ENCODE measurements at places on chromosomes 5 and 9.

GRCh38 chr5:170303549-170303948 lies 6.0 kb upstream of the LCP2 start:
- no peak for DNase-seq

- DNase-seq = no peak
Observed at GRCh38 chr9:36543916-36544315, 28.8 kb upstream of the MELK start.

GRCh38 chr5:156155598-156155997 lies 171.4 kb upstream of the SGCD start:
- DNase-seq = no peak

DNA sequence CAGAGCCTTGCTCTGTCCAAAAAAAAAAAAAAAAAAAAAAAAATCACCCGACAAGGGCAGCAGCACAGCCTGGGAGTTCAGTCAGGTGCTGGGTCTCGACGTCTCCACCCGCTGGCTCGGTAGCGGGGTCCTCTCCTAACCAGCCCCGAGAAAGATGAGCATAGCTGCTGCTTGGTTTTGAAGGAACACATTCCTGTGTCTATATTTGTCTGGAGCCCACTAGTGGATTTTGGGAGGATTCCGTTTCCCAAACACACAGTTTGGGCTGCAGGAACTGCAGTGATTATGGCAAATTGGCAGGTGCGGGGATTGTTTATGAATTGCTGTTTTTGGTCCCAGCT lies 1.2 kb downstream of the OTULINL start:
- no peak for DNase-seq

GRCh38 chr5:174202996-174203395 lies 157.5 kb downstream of the NSG2 start:
- no peak for DNase-seq

DNA sequence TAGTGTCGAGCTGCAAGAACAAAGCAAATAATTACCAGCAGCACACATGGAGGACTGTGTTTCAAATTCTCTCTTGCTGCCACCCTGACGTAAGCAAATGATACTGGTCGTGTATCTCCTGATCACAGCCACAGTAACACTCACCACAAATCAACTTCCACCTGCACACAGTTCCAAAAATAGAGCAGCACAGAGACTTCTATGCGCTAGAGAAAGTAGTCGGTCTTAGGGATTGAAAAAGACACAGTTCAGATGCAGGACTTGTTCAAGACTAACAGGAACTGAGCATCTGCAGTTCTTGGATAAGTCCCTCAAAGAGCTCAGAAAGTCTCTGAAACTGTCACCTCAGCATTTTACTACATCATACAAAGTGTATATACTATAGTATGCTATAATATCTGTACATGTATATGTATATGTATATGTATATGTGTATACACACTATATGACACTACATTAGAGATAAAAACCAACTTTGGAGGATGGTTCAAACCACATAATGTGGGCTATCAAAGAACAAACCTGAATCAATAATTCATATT lies 279.0 kb downstream of the GLIS3 start:
- no peak for DNase-seq

GRCh38 chr5:181217111-181217802 lies 5.8 kb upstream of the TRIM41 start:
- DNase-seq = no peak

- DNase-seq = no peak
Observed at GRCh38 chr5:175079707-175080106, 355.3 kb downstream of the MSX2 start.

GRCh38 chr5:122375801-122376200 lies 63.8 kb downstream of the SNCAIP start:
- DNase-seq = no peak

DNA sequence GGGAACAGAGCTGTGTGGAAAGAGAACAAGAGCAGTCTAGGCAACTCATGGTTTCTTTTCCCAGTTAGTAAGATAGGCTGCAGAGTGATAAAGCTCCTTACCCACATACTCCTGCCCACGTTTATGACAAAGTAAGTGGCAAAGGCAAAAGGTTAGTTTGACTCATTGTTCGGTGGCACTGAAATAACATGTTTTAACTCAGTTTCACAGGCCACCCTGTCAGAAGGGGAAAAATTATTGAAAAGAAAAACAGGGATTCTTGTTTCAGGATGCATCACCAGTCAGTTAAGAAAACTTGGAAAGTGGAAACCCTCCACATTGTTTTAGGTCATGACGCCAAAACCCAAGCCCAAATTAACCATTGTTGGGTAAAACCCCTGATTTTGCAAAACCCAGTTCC lies 22.3 kb upstream of the DAB2 start:
- no peak for DNase-seq

DNA sequence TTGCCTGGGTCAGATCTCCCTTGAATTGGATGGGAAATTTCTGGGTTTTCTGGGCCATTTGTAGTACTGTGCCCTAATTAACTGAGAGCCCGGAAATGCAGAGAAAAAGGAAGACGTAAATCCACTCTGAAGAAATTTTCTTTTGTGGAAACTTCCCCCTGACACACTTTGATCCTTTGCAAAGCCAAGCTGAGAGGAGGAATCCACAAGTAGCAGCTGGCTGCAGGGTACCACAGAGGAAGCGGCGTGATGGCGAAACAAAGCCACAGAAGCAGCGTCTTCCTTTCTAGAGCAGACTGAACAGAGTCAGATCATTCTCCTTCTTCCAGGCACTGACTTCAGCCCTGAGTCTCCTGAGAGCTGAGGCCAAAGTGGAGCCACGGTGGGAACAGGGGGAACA lies 47.1 kb upstream of the ZNF354A start:
- DNase-seq = no peak

GRCh38 chr9:34892886-34893285 lies 65.2 kb upstream of the PHF24 start:
- DNase-seq = no peak

DNA sequence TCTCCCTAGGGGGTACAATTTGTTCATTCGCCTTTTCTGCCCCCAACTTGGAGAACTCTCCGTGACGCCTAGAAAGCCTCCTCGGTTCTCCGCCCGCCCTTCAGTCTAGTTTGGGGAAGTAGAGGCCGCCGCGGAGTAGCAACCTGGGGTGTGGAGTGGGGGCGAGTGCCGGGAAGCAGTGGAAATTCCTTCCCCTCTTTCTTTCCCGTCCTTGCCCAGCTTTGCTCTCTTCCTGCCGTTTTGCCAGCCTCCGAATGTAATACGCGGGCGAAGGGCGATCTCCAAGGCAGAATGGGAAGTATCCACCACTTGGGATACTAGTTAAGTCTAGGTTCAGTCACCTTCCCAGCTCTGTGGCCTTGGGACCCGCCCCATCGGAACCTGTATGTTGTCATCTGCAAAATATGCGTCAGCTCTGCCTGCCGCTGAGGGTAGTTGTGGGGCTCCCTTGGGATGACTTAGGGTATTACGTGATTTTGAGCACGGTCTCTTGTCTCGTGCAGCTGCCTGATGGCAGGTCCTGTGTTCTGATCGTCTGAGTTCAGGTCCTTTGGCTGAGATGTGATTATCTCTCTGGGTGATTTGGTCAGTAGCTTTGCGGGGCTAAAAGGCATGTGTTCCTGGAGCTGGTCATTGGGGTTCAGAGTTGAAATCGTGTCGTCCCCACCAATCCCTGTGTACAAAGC lies 724 bp downstream of the PAM start:
- no peak for DNase-seq

GRCh38 chr5:134125039-134126015 lies 10.8 kb downstream of the TCF7 start:
- no peak for DNase-seq

DNA sequence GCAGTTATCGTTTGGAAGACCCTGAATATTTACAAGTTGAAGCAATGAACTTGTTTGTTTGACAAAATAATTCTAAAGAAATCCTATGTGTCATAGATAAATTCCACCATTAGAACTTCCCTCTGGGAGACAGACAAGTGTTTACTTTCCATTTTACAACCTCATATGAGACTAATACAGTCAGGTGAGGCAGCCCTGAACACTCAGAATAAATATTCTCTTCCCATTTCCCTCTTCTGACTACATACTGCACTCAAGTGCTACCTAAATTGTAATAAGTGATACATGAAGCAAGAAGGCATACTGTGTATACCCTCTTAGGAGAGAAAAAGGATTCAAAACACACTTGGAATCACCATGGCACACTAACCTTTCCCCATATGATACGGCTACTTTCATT lies 6.8 kb downstream of the RASEF start:
- DNase-seq = no peak

DNA sequence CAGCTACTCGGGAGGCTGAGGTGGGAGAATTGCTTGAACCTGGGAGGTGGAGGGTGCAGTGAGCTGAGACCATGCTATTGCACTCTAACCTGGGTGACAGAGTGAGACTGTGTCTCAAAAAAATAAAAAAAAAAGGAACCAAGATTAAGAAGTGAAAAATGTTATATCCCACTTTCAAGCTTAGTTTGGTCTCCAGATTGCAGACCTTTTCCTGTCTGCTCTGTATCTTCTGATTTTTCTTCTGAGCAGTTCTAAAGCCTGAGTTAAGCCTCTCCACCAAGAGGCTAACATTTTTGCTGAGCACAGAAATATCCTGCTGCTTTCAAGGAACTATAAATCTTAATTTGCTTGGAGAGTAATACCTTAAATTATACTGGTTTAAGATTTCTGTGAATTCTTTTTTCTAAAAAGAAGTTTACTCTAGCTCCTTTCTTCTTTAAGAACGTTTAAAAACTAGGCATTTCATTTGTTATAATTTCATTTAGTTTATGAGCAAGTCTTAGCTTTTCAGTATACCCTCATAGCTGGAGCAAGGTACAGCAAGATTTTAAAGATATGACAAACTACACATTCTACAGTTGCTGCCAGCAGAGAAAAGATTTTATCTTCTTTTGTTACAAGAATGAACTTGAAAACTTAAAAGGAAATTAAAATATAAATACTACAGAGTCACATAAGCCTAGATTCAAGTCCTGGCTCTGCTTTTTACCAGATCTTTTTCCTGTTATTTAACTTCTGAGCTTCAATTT lies 55.0 kb downstream of the GARNL3 start:
- no peak for DNase-seq

DNA sequence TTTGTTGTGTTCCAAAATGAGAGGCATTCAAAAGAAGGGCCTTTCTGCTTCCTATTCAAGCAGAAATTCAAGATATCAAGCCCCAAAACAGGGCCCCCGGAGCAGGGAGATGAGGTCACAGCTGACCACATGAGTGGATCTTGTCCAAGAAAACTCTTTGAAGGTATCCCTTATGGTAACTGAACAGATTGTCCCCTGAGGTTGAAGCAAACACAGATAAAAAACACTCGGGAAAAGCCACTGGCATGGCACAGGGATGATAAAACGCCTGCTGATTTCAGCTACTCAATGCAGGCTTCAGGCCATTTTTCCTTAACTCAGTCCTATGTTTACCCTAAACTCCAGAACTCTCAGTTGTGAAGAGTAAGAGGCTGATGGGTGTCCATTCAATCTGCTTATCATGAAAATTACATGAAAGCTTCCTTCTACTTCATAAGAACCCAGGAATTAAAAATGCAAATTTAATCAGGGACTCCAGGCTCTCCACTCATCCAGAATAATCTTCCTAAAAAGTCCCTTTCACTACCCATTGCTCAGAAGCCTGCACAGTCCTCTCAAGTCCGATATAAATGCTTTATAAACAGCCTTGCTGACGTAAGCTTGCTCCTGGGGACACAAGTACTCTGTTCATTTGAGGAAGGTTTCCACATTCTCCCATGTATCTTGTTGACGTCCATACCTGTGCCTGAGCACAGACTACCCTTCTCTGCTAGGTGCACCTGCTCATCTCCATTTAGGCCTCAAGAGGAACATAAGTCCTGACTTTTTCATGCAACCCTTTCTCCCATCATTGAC lies 35.9 kb upstream of the SLC1A3 start:
- no peak for DNase-seq

DNA sequence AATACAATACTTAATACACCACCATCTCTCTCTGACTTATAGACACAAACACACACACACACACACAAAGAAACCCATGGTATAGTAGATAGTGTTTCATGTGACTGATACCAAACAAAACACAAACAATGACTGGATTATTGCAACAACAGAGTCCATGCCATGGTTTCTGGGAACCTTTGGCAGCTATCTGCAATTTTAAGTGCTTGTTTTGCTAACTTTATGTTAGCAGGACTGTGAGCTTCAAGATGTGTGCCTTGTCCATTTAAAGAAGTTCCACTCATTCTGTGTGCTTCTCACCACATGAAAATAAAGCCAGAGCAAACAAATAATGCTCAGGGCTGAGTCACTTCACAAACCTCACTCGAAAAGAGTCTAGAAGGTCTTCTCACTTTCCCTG lies 15.1 kb upstream of the LURAP1L start:
- DNase-seq = no peak

DNA sequence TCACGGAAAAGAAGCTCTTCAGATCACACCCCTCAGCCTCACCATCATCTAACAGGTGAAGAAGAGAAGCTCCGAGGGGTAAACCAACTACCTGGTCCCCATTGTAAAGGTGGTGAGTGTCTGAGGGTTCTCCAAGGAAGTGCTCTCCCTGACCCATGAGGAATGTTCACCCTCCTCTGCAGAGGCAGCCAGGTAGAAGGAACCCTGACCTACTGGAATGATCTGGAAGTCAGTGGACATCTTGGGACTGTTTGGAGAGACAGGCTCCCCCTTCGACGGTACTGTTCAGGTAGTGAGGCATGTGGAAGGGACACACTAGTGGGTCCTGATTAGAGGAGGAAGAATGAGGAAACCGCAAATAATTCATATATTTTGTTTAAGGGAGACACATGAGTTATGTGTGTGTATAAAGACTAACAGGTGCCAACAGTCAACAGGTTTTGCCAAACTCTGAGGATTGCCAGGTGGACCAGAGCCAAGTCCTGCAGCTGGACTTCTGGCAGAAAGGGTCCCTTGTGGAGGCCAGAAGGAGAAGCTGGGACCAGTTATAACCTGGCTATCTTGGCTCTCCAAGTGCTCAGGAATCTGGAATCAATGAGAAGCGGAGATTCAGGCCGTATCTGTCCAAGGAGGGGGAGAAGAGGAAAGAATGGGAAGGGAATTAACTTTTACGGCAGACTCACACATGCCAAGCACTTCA lies 3.0 kb upstream of the ZBTB34 start:
- DNase-seq = no peak

GRCh38 chr5:132662925-132663770 lies 5.2 kb downstream of the IL13 start:
- DNase-seq = no peak

GRCh38 chr9:127509261-127509954 lies 58.1 kb downstream of the LRSAM1 start:
- DNase-seq = no peak

GRCh38 chr9:95497772-95498171 lies 19.0 kb downstream of the PTCH1 start:
- DNase-seq = no peak

- no peak for DNase-seq
Observed at GRCh38 chr9:123424552-123425225, 68.7 kb downstream of the CRB2 start.

- no peak for DNase-seq
Observed at GRCh38 chr9:84668196-84669012, 1.1 kb upstream of the NTRK2 start.
